ENCODE measurements at places on chromosomes 2 and 18. TPM values are rescaled to one million over a fixed set of nuclear protein-coding genes. Genes with fewer than 3 reads are reported as not detected.
A peak's percentile ranks its signal among the peaks of the same experiment; 100 is the strongest.

- no peak overlapping the region for H3K27ac ChIP-seq
- no peak for DNase-seq
- H3K4me1 ChIP-seq, result peaks cover 18% of the 10 kb centered on the region
- no peak overlapping the region for H3K4me3 ChIP-seq
- no peaks in the 10 kb centered on the region for H3K27me3 ChIP-seq
Observed at GRCh38 chr2:120278901-120279300, 26.2 kb downstream of the RALB start.

DNA sequence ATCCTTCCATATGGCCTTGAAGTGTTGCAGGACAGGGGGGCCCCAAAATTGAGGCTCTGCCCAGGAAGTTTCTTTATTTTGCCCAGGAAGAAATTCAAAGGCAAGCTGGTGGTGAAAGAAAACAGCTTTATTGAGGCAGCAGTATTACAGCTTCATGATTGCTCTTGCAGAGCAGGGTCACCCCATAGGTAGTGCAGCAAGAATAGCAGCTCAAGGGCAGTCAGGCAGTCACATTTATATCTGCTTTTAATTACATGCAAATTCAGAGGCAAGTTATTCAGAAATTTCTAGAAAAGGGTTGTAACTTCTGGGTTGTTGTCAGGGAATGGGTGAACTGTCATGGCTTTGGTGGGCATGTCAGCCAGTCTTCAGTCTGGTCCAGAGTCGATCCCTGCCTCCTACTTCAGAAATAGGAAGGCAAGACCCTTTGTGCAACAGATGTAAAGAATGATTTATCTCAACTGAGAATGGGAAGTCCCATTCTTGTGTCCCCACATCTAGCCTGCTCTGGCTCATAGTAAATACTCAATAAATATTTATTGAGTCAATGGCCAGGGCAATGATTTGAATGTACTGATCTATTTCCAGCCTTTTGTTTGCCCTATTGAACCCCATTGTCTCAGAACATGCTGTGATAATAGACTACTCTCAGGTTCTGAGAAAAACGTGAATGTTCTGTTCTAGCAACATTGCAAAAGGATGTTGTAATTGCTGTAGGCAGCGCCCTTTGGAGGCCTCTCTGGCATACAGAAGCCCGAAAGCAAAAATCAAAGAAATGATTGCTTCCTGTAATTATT is 129.8 kb downstream of the MYO3B start:
- H3K27me3 ChIP-seq, result peaks cover 35% of the 10 kb centered on the region
- H3K27ac ChIP-seq, result no peak overlapping the region
- no peak overlapping the region for H3K4me3 ChIP-seq
- no peak for DNase-seq

DNA sequence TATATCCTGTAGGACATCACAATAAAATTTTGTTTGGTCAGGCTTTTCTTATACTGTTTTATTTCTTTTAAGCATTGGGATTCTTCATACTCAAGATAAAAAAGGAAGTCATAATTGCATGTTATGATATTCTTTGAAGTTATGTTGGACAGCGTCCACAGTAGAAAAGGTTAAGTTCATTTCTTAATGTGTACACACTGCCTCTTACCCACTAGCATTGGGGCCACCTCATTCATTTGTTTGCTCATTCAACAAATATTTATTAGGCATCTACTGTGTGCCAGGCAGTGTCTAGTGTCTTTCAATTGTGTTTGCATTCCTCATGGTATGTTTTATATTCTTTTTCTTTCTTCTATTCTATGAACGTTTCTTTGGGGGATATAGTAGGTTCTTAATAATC is 70.2 kb downstream of the PTPRM start:
- H3K4me1 ChIP-seq, result no peaks in the 10 kb centered on the region
- no peak overlapping the region for H3K27ac ChIP-seq
- H3K36me3 ChIP-seq, result no peaks in the 10 kb centered on the region
- H3K27me3 ChIP-seq, result no peaks in the 10 kb centered on the region

GRCh38 chr2:203126996-203127395 is 111.8 kb upstream of the CYP20A1 start:
- H3K27ac ChIP-seq, result no peak overlapping the region
- DNase-seq, result no peak
- no peaks in the 10 kb centered on the region for H3K36me3 ChIP-seq
- no peaks in the 10 kb centered on the region for H3K4me1 ChIP-seq
- no peaks in the 10 kb centered on the region for H3K27me3 ChIP-seq

- no peak overlapping the region for H3K27ac ChIP-seq
- DNase-seq, result no peak
- H3K4me3 ChIP-seq, result no peak overlapping the region
- no peaks in the 10 kb centered on the region for H3K4me1 ChIP-seq
- H3K36me3 ChIP-seq, result no peaks in the 10 kb centered on the region
- no peaks in the 10 kb centered on the region for H3K27me3 ChIP-seq
Observed at GRCh38 chr2:183359867-183360266, 235.6 kb downstream of the NUP35 start.

- DNase-seq, result no peak
- no peak overlapping the region for H3K27ac ChIP-seq
- peaks cover 11% of the 10 kb centered on the region for H3K4me1 ChIP-seq
- peaks cover 15% of the 10 kb centered on the region for H3K36me3 ChIP-seq
- no peaks in the 10 kb centered on the region for H3K27me3 ChIP-seq
- H3K4me3 ChIP-seq, result no peak overlapping the region
Observed at GRCh38 chr2:45874344-45874743, 222.9 kb downstream of the PRKCE start.

GRCh38 chr18:75730249-75730648 is 302.7 kb upstream of the SMIM21 start:
- peaks cover 2% of the 10 kb centered on the region for H3K27me3 ChIP-seq
- H3K36me3 ChIP-seq, result no peaks in the 10 kb centered on the region
- no peak overlapping the region for H3K27ac ChIP-seq
- DNase-seq, result no peak
- H3K4me1 ChIP-seq, result no peaks in the 10 kb centered on the region

DNA sequence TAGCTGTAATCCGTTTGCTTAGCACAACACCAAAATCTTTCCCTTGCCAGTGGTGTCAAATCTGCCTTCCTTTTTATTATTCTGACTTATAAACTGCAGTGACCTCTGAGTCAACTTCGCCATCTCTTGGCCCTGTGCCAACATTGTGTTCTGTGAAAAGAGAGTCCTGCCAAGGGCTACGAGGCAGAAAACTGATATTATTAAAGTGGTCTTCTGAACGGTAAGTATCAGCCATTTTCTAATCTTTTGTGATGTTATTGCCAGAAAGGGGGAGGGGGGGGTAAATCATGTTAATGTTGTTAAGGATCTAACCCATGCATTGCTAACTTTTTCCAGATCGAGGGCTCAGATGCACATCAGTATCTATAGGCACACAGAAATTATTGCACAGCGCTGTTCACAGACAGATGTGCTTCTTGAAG is 121.5 kb upstream of the LTBP1 start:
- H3K4me1 ChIP-seq, result no peaks in the 10 kb centered on the region
- no peaks in the 10 kb centered on the region for H3K36me3 ChIP-seq
- H3K27ac ChIP-seq, result no peak overlapping the region
- no peak for DNase-seq
- H3K27me3 ChIP-seq, result no peaks in the 10 kb centered on the region
- no peak overlapping the region for H3K4me3 ChIP-seq

- H3K27ac ChIP-seq, result no peak overlapping the region
- peaks cover 5% of the 10 kb centered on the region for H3K4me1 ChIP-seq
- peaks cover 48% of the 10 kb centered on the region for H3K27me3 ChIP-seq
- H3K4me3 ChIP-seq, result no peak overlapping the region
- no peaks in the 10 kb centered on the region for H3K36me3 ChIP-seq
Observed at GRCh38 chr18:45834306-45834705, 8.8 kb downstream of the SIGLEC15 start.

- H3K4me3 ChIP-seq, result no peak overlapping the region
- peaks cover 9% of the 10 kb centered on the region for H3K27me3 ChIP-seq
- no peaks in the 10 kb centered on the region for H3K36me3 ChIP-seq
- H3K27ac ChIP-seq, result no peak overlapping the region
- H3K4me1 ChIP-seq, result peaks cover 3% of the 10 kb centered on the region
Observed at GRCh38 chr18:22827741-22828140, 105.4 kb upstream of the RBBP8 start.

DNA sequence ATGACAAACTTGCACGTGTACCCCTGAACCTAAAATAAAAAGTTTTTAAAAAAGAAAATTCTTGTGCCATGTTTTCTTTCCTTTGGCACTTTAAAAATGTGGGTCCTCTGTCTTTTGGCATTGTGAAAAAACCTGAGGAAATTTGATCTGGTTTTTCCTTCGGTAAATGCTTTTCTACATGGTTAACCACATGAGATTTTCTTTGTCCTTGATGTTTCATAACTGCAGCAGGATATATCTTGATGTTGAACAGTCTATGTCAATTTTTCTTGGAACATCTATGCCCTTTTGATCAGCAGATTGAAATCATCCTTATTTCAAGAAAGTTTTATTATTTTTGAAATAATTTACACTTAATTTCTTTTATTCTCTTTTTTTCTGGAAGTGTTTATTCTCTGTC is 109.1 kb downstream of the TMEM17 start:
- DNase-seq, result no peak
- H3K27ac ChIP-seq, result no peak overlapping the region
- no peaks in the 10 kb centered on the region for H3K4me1 ChIP-seq
- H3K36me3 ChIP-seq, result no peaks in the 10 kb centered on the region
- H3K27me3 ChIP-seq, result peaks cover 17% of the 10 kb centered on the region
- H3K4me3 ChIP-seq, result no peak overlapping the region

- H3K4me1 ChIP-seq, result peaks cover 6% of the 10 kb centered on the region
- H3K4me3 ChIP-seq, result no peak overlapping the region
- no peaks in the 10 kb centered on the region for H3K27me3 ChIP-seq
- peaks cover 3% of the 10 kb centered on the region for H3K36me3 ChIP-seq
- H3K27ac ChIP-seq, result no peak overlapping the region
- no peak for DNase-seq
Observed at GRCh38 chr2:177282787-177283572, 18.5 kb upstream of the NFE2L2 start.

DNA sequence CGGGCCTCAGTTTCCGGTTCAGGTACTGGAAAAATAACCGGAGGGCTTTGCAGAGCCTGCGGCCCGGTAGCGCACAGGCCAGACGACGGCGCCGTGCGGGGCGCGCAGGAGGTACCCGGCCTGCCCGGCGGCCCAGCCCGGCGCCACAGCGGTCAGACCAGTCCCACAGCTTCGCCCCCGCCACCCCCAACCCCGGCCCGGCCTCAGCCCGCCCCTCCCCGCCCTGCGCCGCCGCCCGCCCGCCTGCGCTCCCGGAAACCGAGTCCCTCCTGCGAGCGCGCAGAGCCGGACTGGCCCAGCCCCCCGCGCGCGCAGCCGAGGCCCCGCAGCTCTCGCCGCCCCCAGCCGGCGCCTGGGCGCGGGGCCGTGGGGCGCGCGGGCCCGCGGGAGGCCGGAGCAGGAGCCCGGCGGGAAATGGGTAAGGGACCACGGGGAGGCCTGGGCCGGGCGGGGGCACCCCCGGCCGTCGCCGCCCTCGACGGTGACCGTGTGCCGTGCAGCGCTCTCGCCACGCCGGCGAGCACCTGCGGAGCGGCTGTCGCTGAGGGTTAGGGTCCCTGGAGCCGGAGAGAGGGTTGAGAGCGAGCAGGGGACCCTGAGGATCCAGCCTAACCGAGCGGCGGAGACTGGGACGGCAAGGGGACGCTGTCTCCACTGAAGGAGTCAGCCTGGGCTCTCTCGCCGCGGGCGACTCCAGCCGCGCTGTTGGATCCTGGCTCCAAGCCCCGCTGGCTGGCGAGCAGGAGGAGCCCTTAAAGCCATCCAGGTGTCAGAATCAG is 16.5 kb upstream of the PSD4 start:
- peak overlapping the region; percentile 87 for H3K27ac ChIP-seq
- peak; percentile 87 for DNase-seq
- peaks cover 19% of the 10 kb centered on the region for H3K4me1 ChIP-seq
- peaks cover 2% of the 10 kb centered on the region for H3K36me3 ChIP-seq
- peak overlapping the region; percentile 86 for H3K4me3 ChIP-seq

DNA sequence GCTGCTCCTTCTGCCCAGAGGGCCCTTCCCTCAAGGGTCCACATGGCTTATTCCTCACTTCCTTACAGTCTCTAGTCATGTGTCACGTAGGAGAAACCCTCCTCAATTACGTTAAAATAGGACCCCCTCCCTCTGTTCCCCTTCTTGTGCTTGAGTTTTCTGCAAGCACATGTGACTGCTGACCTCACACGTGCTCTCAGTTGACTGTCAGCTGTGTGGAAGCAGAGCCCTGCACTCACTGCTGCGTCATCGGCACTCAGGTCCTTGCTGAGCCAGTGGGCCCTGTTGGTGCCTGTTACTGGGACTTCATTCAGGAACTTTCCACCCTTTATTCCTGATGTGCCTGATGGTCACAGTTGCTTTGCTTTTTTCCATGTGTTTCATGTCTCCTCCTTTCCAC is 11.1 kb downstream of the ATG16L1 start:
- H3K36me3 ChIP-seq, result peaks cover 74% of the 10 kb centered on the region
- peak overlapping the region; percentile 50 for H3K27ac ChIP-seq
- H3K4me3 ChIP-seq, result no peak overlapping the region
- DNase-seq, result no peak
- H3K4me1 ChIP-seq, result peaks cover 51% of the 10 kb centered on the region

- H3K4me3 ChIP-seq, result peak overlapping the region; percentile 51
- H3K27me3 ChIP-seq, result no peaks in the 10 kb centered on the region
- peaks cover 46% of the 10 kb centered on the region for H3K4me1 ChIP-seq
Observed at GRCh38 chr2:207282916-207283315, 117.2 kb upstream of the KLF7 start.

- DNase-seq, result peak; percentile 73
- H3K36me3 ChIP-seq, result no peaks in the 10 kb centered on the region
- H3K4me3 ChIP-seq, result peak overlapping the region; percentile 15
Observed at GRCh38 chr2:172943539-172943938, 132.1 kb upstream of the MAP3K20 start.

DNA sequence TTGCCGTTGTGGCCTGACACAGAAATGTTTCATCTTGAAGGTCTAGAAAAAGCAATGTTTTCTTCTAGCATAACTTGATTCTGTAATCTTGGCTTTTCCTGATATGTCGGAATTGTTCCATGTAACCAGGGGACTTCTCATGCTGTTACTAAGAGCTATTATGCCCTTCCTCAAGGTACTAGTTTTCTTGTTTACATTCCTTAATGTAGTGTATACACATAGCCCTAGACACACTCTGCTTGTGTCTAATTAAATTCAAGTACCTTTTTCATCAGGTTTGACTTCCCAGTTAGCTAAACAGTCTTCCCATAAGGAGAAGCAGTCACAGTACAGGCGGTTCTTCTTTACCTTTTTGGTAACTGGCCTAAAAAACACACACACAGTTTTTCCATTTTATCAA is 122.8 kb upstream of the MSH6 start:
- no peaks in the 10 kb centered on the region for H3K36me3 ChIP-seq
- no peak for DNase-seq
- no peak overlapping the region for H3K4me3 ChIP-seq
- H3K27me3 ChIP-seq, result peaks cover 3% of the 10 kb centered on the region
- no peak overlapping the region for H3K27ac ChIP-seq
- no peaks in the 10 kb centered on the region for H3K4me1 ChIP-seq

PFN4 gene
- total RNA-seq, result 0.47 TPM

UGT1A7 gene
- total RNA-seq, result not detected

COPS8 gene
- 67.5 TPM for total RNA-seq

KYNU gene
- not detected for total RNA-seq

ZEB2 gene
- total RNA-seq, result 15.2 TPM
